Large intestine (tissue), 12 donors: ENCODE measurements at places on chromosomes 2 and 18. TPM values are rescaled to one million over a fixed set of nuclear protein-coding genes. Genes with fewer than 3 reads are reported as not detected.

The TLX2 gene
- polyA plus RNA-seq = 5.0 TPM

DNA sequence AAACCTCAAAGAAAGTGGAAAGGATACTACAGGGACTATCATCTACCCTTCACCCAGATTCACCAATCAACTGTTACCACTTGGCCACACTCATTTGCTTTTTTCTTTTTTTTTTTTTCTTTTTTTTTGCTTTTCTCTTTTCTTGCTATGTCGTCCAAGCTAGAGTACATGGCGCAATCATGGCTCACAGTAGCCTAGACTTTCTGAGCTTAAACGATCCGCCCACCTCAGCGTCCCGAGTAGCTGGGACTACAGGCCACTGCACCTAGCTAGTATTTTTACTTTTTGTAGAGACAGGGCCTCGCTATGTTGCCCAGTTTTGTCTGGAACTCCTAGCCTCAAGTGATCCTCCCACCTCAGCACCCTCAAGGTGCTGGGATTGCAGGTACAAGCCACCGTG, 24.0 kb downstream of the BIN1 start:
- H3K4me1 ChIP-seq = peaks cover 72% of the 10 kb centered on the region
- H3K36me3 ChIP-seq = no peaks in the 10 kb centered on the region
- no peak overlapping the region for H3K27ac ChIP-seq
- DNase-seq = no peak

The CPLX4 gene
- polyA plus RNA-seq = not detected

The LHCGR gene
- 0.03 TPM for polyA plus RNA-seq

DNA sequence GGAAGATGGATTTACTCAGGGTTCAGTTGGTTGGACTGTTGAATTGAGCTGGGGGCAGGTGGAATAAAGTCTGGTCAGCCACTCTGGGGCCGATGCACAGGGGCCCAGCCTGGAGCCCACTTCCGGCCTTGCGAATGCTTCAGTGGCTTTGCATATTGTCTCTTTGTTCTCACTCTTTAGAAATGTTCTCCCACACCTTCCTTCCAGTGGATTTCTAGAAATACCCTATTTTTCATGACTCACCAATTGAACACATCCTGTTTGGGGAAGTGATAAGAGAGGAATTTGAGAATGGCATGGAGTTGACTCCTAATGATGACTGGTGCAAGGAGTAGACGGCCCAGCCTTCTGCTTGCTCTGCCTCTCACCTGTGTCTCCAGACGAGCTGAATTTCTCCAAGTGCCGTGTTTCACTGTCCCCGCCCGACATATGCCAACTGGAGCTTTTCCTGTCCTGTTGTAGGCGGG, 28.1 kb downstream of the ASAP2 start:
- H3K4me3 ChIP-seq = no peak overlapping the region
- no peak for DNase-seq
- H3K27me3 ChIP-seq = no peaks in the 10 kb centered on the region
- H3K36me3 ChIP-seq = no peaks in the 10 kb centered on the region

DNA sequence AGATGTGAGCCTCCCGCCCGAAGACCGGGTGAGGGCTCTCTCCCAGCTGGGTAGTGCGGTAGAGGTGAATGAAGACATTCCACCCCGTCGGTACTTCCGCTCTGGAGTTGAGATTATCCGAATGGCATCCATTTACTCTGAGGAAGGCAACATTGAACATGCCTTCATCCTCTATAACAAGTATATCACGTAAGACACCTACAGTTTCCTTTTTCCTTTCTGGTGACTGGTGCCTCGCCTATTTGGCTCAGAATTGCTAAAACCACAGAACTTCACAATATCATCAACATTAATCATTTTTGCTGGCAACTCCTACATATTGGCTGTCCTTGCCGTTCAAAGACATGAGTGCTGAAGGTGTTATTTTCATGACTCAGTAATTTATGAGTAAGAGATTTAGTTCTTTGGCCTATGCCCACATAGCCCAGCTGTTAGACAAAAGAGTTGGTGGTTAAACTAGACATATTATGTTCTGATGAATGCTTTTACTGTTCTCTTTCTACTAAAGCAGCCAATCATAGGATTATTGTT, 2.2 kb downstream of the STAMBP start:
- no peak for DNase-seq
- H3K4me3 ChIP-seq = no peak overlapping the region
- no peaks in the 10 kb centered on the region for H3K27me3 ChIP-seq
- H3K4me1 ChIP-seq = peaks cover 4% of the 10 kb centered on the region

GRCh38 chr2:164430166-164430783, 191.0 kb downstream of the GRB14 start:
- DNase-seq = no peak
- no peak overlapping the region for H3K4me3 ChIP-seq
- no peaks in the 10 kb centered on the region for H3K4me1 ChIP-seq
- H3K36me3 ChIP-seq = no peaks in the 10 kb centered on the region
- H3K27ac ChIP-seq = no peak overlapping the region
- peaks cover 4% of the 10 kb centered on the region for H3K27me3 ChIP-seq

The CABYR gene
- polyA plus RNA-seq = 3.3 TPM

DNA sequence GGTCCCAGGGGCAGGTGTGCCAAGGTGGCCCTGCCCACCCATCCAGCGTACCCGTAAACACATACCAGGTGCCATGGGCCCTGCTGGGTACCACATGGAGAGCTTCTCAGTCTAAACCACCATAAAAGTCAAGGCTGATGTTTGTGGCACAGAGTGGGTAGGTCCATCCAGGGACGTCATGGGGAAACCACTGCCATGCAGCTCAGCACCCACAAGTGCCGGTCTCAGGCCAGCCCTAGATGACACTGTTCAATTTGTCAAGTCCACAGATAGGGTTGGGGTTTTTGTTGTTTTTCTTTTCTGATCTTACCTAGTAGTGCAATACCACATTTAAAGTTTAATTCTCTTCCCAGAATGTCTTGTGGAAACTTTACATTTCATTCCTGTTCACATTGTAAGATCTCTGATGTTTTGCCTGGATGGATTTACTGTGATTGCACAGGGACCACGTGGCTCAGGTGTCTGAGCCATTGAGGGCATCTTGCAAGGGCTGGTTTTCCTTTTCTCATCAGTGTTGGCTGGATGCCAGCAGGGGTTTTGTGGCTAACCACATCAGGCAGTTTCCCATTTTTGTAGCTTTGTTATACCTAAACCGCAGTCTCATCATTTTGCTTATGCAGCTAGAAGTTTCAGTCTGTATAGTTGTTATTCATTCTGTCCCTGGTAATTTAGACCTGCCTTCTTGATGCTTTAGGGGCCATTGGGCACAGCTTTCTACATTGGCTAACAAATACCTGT, 64.7 kb downstream of the STK25 start:
- H3K4me3 ChIP-seq = no peak overlapping the region
- H3K36me3 ChIP-seq = peaks cover 77% of the 10 kb centered on the region
- no peaks in the 10 kb centered on the region for H3K4me1 ChIP-seq
- DNase-seq = peak; percentile 4

GRCh38 chr18:79591032-79591308, 88.6 kb upstream of the CTDP1 start:
- peaks cover 2% of the 10 kb centered on the region for H3K27me3 ChIP-seq
- no peak overlapping the region for H3K4me3 ChIP-seq
- no peaks in the 10 kb centered on the region for H3K36me3 ChIP-seq
- no peak for DNase-seq

The LONRF2 gene
- polyA plus RNA-seq = 3.2 TPM

The KANSL1L gene
- 23.1 TPM for polyA plus RNA-seq

- peak overlapping the region; percentile 21 for H3K27ac ChIP-seq
- H3K27me3 ChIP-seq = no peaks in the 10 kb centered on the region
- H3K4me1 ChIP-seq = peaks cover 20% of the 10 kb centered on the region
- no peak overlapping the region for H3K4me3 ChIP-seq
- H3K36me3 ChIP-seq = no peaks in the 10 kb centered on the region
- peak; percentile 66 for DNase-seq
Measured at GRCh38 chr2:8312861-8313830, 368.7 kb upstream of the ID2 start.

DNA sequence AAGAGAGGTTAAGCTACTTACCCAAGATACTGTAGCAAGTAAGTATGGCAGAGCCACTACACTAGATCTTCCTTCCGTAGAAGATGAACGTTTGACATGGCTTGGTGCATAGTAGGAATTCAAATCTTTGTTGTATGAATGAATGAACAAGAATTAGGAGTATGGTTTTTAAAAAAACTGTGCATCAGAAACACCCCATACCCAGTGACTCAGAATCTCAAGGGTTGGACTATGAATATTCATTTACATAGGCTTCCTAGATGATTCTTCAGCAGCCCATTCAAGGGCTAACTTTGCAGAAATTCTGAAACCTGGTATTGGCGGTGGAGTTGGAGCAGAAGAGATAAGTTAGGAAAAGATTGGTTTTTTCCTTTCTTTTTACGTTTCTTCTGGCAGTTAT, 5.4 kb downstream of the ACTR3 start:
- no peak for DNase-seq
- peaks cover 3% of the 10 kb centered on the region for H3K36me3 ChIP-seq
- H3K27me3 ChIP-seq = no peaks in the 10 kb centered on the region
- H3K4me3 ChIP-seq = no peak overlapping the region
- H3K27ac ChIP-seq = no peak overlapping the region
- peaks cover 7% of the 10 kb centered on the region for H3K4me1 ChIP-seq

The FMNL2 gene
- polyA plus RNA-seq = 35.3 TPM

DNA sequence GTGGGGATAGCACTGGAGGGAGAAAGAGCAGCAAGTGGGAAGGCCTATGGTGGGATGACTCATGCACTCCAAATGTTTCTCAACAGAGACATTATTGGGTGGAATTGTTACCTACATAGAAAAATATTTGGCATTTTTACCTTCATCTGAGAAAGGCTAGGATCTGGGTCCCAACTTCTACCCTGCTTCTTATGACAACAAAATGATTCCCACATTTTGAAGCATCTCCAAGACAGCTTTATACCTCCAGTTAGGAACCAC, 908.9 kb upstream of the GYPC start:
- no peaks in the 10 kb centered on the region for H3K4me1 ChIP-seq
- no peak overlapping the region for H3K4me3 ChIP-seq
- no peak overlapping the region for H3K27ac ChIP-seq
- H3K27me3 ChIP-seq = no peaks in the 10 kb centered on the region

- no peaks in the 10 kb centered on the region for H3K4me1 ChIP-seq
- H3K27ac ChIP-seq = no peak overlapping the region
- no peaks in the 10 kb centered on the region for H3K36me3 ChIP-seq
- no peaks in the 10 kb centered on the region for H3K27me3 ChIP-seq
Measured at GRCh38 chr18:50356036-50356945, 18.6 kb upstream of the SKA1 start.

DNA sequence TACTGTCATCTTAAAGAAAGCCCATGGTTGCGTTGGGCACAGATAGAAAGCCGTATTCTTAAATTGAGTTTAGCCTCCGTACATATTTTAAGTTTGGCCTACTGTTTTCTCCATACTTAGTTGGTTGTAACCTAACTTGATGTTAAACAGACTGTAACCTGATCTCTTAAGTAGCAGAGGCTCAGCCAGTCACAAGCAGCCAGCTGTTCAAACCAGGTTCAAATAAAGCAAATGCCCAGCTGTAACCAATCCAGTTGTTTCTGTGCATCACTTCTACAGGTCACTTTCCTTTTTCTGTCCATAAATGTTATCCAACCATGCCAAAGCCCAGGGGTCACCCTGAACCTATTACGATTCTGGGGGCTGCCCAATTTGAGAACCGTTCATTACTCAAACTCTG, 10.0 kb upstream of the THADA start:
- no peak overlapping the region for H3K4me3 ChIP-seq
- H3K4me1 ChIP-seq = no peaks in the 10 kb centered on the region
- no peaks in the 10 kb centered on the region for H3K27me3 ChIP-seq
- no peaks in the 10 kb centered on the region for H3K36me3 ChIP-seq
- no peak overlapping the region for H3K27ac ChIP-seq
- no peak for DNase-seq

DNA sequence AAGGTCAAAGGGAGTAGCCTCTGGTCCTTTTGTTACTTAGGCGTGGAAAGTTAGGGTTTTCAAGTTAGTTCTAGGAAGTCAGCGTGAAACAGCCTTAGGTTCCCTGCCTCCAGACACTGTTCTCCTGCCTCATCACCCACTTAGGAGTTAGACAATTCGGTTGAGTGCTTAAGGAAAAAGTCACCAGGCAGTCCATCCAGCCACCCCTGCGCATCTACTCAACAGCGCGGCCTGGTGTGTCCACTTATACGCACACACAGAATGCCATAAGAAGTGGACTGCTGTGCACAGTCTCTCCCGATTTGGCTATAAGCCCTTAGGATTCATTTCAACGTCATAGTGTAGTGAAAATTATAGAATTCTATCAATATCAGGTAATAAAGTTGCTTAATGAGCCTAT, 470.8 kb upstream of the TNP1 start:
- DNase-seq = no peak
- peaks cover 7% of the 10 kb centered on the region for H3K4me1 ChIP-seq
- no peaks in the 10 kb centered on the region for H3K27me3 ChIP-seq
- no peak overlapping the region for H3K27ac ChIP-seq
- no peak overlapping the region for H3K4me3 ChIP-seq

- DNase-seq = no peak
- no peaks in the 10 kb centered on the region for H3K4me1 ChIP-seq
- H3K36me3 ChIP-seq = no peaks in the 10 kb centered on the region
Measured at GRCh38 chr2:112155331-112156151, 17.4 kb downstream of the FBLN7 start.

DNA sequence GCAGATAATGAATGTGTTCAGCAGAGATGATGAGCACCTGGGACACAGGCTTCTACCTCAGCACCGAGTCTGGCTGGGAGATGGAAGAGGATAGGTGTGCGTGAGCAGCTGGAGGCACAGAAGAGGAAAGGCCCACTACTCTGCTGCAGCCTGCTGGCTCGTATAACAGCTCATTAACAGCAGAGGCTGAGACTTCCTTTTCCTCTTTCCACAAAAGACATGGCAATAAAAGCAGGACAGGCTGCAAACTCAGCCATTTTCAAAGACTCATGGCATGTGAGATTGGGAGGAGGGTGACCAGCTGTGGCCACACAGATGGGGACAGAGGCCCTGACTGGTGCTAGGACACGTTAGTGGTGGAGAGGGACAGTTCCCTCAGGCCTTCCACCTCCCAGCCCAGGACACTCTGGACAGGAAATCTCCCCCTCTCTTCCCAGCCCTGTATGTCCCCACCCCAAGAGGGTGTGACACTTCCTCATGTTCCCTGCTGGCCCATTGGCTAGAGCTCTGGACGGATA, 60.3 kb downstream of the CACNB4 start:
- H3K4me3 ChIP-seq = no peak overlapping the region
- peak overlapping the region; percentile 16 for H3K27ac ChIP-seq
- no peaks in the 10 kb centered on the region for H3K36me3 ChIP-seq
- H3K4me1 ChIP-seq = peaks cover 3% of the 10 kb centered on the region
